Natural killer cell (primary cell): ENCODE measurements at places on chromosomes 5 and 9.

GRCh38 chr9:89036891-89037290, 45.6 kb downstream of the S1PR3 start:
- DNase-seq, result no peak

DNA sequence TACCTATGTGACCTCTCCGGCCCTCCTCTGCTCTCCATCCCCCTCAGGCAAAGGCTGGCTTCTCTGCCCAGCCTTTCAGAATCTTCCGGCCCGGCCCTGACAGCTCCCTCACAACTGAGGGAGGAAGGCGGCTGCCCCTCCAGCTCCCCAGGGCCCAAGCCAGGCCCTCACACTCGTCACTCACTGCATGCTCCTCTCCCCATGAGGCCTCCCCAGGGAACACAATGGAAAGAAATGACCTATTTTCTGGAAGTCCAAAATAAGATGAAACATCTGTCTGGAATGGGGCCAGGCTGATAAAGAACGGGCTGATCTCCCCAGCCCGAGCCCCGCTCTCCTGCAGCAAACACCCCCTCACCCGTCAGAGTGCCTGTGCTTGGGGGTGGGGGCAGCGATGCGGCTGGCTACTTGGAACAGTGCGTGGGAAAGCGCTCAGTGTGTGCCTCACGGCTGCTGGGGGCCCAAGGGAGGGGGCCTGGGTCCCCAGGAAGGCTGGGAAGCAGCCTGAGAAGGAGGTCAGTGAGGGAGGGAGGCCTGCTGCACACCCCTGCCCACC, 11.3 kb downstream of the PDGFRB start:
- DNase-seq, result no peak

- DNase-seq, result no peak
Observed at GRCh38 chr5:34891981-34892380, 23.3 kb downstream of the RAD1 start.

GRCh38 chr5:82924226-82925060, 152.8 kb downstream of the TMEM167A start:
- no peak for DNase-seq

- DNase-seq, result no peak
Observed at GRCh38 chr5:132263548-132264261, 6.2 kb downstream of the PDLIM4 start.

GRCh38 chr5:164054461-164054860, 549.0 kb downstream of the MAT2B start:
- DNase-seq, result no peak

- DNase-seq, result no peak
Observed at GRCh38 chr9:124871156-124871561, 9.2 kb downstream of the ARPC5L start.

DNA sequence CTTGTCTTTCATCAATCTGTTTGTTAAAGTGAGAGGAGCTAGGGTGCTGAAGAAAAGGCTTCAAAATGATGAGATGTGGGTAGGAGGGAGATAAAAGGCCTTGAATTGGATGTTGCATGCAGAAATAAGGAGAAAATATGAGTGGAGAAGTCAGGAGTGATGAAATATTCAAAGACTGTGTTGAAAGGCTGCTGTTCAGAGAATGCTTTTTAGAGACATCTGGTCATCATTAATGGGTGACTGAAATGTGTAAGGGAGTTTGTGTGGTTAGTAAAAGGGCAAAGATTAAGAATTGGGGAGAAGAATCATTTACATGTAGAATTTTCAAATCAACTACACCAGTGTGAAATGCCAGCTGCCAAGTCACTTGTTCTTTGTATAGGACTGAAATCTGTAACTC, 383.9 kb downstream of the MAT2B start:
- no peak for DNase-seq

DNA sequence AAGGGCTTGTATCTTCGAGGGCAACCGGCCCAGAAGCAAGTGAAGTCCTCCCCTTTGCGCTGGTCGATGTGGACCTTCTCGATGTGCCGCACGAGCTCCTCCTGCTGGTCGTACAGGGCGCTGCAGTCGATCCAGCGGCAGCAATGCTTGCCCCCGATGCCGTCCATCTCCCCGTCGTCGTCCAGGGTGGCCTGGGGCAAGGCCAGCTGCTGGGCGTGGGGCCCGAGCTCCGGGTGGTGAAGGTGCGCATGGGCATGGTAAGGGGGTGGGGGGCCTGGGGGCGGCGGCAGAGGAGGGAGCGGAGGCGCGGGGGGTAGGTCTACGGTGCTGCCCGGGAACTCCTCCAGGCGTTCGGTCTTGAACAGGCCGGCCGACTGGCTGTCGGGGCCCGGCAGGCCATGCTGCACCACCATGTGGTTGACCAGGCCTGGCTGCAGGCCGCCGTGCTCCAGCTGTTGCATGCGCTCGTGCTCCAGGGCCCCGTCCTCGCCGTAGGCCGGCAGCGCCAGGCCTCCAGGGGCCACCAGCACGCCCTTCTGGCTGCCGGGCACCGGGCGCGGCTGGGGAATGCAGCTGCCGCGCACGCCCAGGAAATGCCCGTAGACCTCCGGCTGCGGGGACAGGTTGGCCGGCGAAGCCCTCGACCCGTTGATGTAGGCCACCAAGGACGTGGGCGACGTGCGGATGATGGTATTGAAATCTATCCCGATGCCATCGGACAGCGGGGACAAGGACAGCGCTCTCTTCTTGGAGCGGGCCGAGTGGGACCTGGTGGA, 181.8 kb downstream of the GLIS3 start:
- peak; percentile 34 for DNase-seq

- DNase-seq, result no peak
Observed at GRCh38 chr5:106860398-106861044, 810.2 kb downstream of the EFNA5 start.

DNA sequence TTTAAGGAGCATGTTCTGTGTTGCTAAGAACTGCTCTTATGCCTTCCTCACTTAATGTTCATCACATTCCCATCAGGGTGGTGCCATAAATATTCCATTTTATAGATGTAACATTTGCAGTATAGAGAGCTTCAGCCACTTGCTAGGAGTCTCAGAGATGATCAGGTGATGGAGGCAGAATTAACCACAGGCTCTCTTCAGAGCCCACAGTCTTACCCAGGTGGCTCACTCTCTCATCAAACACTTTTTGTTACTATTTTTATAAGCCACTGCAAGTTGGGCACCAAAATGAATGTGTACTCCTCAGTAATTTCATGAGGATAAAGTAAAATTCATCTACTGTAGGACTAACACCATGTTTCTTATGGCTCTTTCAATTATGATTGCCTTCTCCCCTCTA, 491.5 kb upstream of the DAP start:
- DNase-seq, result no peak

DNA sequence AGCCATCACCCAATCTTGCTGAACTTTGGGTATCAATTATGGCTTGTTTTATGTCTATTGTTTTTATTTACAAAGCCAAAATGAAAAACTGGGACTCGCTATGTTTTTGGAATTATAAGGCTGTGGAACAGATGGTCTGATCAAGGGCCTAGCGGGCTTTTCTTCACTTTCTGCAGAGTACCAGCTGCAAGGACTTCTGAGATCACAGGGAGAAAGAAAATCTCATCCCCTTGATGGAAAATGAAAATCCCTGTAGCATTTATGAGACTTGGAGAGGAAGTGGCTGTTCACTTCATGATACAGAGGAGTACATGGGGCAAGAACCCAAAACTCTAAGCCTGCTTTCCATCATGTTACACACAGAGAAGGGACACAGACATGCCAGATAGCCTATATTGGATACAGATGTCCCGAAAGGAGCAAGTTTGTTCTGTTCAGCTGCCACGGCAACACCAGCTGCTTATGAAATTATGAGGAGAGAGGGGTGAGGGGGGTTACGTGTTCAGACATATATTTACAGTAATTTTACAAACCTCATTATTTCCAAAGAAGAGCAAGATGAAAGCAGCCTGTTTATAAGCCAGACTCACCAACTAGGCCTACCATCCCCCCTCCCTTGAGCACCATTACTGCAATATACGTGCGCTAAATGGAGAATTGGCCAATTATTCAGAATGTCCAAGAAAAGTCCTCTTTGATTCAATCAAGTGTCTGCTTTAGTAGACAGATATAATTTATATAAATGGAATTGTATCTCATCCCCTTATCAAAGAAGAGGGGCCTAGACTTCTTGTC, 220.0 kb downstream of the MARCHF11 start:
- DNase-seq, result no peak

DNA sequence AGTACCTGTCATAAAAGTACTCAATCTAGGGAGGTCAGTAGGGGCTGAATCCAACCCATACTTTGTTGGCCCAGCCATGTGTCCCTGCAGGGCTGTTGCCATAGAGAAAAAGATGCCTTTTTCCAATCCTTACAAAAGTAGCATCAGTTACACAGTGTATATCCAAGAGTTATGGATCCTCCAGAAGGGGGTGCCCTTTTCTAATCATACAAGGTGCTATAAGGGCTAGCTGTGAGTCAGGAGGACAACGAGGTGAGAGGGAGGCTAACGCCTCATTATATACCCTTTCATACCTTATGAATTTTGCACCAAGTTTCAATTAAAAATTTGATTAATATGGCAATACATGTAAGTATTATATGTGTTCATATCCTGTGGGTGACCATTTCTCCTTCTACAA, 4.8 kb downstream of the KIAA0825 start:
- DNase-seq, result no peak

DNA sequence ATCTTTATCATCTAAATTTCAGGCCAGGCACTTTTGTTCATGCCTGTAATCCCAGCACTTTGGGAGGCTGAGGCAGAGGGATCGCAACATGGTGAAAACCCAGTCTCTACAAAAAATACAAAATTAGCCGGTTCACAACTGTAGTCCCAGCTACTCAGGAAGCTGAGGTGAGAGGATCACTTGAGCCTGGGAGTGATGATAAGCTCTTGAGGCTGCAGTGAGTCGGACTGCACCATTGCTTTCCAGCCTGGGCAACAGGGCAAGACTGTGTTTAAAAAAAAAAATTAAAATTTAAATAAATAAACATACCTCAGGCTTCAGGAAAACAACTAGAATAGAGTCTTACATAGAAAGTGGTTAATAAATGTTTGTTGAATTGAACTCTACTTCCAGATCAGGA, 147.4 kb downstream of the AGTPBP1 start:
- DNase-seq, result no peak

DNA sequence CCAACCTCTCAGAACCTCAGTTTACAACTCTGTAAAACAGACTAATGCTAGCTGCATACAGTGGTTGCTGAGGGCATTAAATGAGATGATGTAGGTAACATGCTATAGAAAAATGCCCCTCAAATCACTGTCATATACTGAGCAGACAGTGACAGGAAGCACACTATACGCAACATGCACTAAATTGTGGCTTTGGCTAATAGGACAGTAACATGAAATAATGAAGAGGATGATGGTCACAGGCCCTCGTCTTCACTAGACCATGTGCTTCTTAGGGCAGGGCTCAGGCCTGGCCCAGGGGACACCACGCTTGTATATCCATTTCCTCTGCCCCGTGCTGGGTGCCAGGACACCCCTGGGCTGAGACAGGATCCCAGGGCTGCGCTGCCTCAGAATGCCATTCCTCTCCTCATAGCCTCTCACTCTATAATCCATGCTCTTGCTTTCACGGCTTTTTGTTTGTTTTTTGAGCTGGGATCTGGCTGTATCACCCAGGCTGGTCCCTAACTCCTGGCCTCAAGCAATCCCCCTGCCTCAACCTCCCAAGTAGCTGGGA, 18.9 kb downstream of the CSF1R start:
- no peak for DNase-seq

GRCh38 chr9:133679466-133680061, 43.4 kb downstream of the DBH start:
- no peak for DNase-seq

DNA sequence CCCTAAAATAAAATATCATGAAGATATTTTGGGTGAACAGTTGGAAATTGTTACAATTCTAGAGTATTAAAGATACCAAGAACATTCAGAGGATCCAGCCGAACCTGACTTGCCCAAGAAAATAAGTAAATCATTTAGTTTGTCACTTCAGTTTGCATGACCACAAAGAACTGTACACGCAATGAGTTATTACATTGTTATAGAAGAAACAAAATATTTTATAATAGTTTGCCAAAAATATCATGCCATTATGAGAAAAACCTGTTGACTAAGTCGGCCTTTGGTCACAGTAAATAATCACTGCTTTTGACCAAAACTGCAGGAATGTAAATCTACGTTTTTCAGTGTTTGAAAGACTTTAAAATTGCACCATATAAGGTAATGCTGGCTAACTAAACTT, 27.9 kb downstream of the TRIO start:
- DNase-seq, result no peak

- DNase-seq, result no peak
Observed at GRCh38 chr9:120783602-120784047, 9.6 kb downstream of the FBXW2 start.

- no peak for DNase-seq
Observed at GRCh38 chr9:80013891-80014290, 442.1 kb downstream of the TLE4 start.

GRCh38 chr5:83368319-83368718, 103.2 kb upstream of the VCAN start:
- DNase-seq, result no peak

DNA sequence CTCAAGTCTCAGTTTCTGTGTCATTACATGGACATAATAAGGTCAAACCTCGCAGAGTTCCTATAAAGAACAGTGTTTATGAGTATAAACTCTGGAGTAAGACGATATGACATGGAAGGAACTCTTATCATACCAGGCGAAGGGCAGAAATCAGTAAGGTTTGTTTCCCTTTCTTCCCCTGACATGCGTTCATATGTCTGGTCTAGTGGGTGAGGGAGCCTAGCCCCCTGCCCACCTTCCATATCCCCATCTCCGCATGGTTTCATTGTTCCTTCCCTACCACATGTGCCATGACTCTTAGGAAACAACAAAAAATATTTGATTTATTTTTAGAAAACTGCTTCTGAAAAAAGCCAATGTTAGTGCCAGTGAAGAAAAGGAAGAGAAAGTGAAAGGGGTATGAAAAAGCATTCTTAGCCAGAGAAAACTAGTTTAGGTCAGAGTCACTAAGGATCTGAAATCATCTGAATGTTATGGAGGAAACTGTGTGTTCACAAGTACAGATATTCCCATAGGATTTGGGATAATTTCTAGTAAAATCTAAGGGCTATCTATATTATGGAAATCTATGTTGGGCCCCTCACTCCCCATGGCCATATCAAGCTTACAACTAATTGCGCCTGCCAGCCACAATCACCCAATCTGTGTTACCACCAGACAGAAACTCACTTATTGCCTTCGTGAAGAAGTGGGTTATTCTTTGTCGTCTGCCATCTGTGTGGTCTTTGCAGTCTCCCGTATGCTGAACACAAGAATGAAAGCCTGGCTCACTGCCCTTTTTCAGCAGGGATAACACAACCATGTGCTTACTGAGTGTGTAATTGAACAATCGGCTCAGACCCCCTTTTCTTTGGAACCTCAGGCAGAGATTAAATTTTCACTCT, 19.9 kb upstream of the HMHB1 start:
- no peak for DNase-seq

- DNase-seq, result no peak
Observed at GRCh38 chr9:99868845-99869244, 37.6 kb upstream of the STX17 start.

GRCh38 chr5:35430381-35431162, 187.1 kb upstream of the SPEF2 start:
- DNase-seq, result no peak

- no peak for DNase-seq
Observed at GRCh38 chr9:99628285-99628684, 193.4 kb upstream of the NR4A3 start.

GRCh38 chr5:34550247-34550646, 105.9 kb upstream of the RAI14 start:
- no peak for DNase-seq
